ENCODE measurements at places on chromosomes 1 and 21. TPM values are rescaled to one million over a fixed set of nuclear protein-coding genes. Genes with fewer than 3 reads are reported as not detected.

DNA sequence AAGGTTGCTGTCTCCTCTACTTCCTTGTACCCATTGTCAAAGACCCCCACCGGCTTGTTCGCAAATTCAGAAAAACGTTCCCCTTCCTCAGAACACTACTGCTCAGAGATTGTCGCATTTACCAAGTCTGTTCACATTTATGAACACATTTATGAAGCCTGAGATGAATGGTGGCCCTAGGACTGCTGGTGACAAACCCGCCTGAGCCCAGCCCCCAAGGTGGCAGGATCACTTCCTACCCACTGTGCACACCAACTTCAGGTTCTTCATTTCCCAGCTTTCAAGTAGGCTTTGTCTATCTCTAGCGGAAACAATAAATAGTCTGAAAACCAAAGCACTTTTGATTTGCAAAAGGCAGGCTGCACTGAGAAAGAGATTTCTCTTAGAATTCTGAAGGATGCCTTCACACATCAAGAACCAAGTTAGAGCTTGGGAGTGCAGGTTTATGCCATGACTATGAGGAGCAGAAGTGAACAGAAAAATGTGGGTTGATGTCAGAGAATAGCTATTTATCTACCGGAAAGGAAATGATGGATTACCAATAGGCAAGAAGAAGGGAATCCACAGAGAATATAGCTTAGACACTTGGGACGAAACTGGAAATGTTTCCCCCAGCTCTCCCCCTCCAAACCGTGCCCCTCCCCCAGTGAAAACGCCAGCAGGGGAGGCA, 200.5 kb downstream of the TOMM20 start:
- DNase-seq: peak; percentile 37

- no peak for DNase-seq
These were observed 37.9 kb upstream of the C1orf198 start for GRCh38 chr1:230906226-230906625.

DNA sequence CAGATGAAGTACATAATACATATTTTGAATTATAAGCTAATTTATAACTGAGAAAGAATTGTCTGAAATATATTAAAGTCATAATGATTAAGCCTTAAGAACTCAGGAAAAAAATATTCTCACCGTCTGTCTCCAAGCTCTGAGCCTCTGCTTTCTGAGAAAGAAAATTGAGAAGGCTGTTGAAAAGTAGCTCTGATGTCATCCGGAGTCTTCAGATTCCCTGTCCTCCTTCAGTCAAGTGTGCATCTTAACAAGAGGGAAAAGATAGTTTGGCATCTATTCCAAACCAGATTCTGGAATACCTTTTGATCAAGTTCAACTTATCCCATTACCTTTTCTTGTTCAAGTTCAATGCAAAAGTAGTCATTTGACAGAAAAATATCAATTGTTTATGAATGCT, 50.6 kb downstream of the NRIP1 start:
- no peak for DNase-seq

The LCE6A gene
- not detected for total RNA-seq

- DNase-seq: no peak
These were observed 6.1 kb downstream of the MEGF6 start for GRCh38 chr1:3604997-3605823.

DNA sequence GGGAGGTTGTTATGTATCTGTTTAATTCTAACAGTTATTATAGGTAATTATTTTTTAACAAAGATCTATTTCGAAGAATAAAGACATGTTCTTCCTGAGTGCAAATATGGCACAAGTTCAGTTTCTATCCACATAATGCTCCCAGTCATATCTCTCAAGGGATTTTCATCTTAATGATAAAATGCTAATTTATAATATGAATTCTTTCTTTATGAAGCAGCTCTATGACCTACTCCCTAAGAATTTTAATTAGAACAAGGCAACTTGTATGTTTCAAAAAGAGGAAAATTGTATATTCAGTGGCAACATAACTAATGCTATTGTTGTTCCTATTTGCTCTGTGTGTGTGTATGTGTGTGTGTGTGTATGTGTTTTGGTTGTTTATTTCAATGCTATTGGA, 1222.1 kb upstream of the NCAM2 start:
- DNase-seq: no peak

DNA sequence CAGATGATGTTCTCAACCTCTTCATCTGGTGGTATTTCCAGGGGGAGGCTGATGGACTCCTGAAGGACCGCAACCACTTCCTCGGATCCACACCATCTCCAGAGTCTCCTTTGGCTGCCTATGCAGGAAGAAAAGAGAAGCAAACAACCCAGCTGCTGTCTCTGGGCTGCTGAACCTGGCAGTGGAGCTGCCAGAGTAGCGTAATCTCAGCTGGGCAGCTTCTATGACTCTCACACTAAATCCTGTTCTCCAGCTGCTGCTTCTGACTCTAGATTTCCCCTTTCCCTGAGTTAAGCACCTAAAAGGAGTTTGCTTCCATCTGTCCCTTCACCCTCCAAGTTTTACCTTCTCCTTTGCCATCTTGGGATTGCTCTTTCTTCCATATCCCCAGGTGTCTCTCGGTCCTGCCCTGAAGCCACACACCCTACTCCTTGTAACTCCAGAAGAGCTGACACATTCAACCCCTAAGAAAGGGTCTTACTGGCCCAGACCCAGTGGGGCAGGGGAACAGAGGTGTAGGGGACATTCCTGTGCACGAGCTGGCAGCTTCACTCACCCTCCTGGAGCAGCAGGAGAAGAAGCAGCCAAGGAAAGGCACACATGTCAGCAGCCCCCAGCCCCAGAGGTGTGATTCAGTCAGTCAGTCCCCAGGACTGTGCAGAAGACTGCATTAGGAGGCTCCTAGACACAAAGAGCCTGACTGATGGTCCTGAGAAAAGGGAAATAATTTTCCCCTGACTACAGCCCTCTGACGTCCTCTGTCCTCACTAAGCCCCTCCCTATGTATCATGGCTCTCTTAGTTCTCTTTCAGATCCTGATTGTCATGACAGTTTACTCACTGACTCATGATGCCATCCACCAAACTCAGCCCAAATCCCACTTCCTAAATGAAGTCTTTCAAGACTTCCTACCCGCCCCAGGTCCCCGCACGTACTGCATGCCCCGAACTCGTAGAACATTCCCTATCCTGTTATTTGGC, at the start of gene SLAMF9:
TSS of gene SLAMF9 (minus strand) at position 702 of the 980 bp plus-strand sequence. CDS start at position 602, 100 bp downstream.
- no peak for DNase-seq
